ENCODE measurements at places on chromosomes 12 and 14.

DNA sequence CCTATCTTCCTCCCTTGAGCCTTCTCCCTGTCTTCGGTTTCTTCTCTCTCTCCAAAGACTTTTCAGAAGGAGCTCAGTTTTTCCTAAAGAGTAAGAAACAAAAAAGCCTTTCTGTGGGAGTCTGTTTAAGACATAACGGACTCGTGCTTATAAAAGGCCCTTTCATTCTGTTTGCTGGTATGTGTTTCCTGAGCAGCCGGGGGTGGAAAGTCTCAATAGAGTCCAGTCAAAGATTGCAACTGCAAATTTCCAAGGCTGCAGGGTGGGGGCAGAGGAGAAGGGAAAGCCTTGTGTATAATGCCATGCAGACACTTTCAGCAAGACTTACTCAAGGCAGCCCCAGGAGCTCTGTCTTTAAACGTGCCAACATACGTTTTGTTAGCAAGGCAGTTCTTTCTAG, 62.2 kb downstream of the GNG2 start:
- DNase-seq, result no peak

- DNase-seq, result no peak
Measured at GRCh38 chr14:49880267-49881064, 12.4 kb upstream of the ARF6 start.

DNA sequence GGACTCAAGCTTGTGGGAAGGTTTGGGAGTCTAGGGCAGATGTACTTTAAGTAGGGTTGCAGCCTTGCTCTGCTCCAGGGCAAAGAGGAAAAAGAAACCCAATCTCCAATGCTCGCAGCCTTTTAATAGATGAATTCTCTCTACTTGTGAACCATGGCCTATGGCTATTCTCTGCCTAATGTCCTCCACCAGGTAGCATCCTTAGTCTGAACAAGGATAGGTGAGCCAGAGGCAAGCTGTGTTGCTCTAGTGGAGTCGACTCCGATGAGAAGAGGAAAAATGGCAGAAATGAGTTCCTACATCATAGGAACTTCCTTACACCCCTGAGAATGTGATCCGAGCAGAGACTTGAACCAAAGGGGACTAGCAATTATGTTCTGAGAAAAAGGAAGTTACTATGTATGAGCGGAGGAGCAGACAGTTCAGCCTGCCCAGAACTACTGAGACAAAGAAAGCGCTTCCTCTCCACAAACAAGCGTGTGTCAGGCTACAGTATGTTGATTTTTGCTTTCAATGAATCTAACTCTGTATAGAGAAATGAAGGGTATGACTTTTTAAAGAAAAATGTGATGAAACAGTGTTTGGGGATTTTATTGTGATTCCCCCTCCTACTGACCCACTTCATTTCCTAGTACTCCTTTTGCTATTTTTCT, 153.6 kb upstream of the ARID2 start:
- DNase-seq, result no peak

GRCh38 chr14:69543341-69544115, 31.1 kb downstream of the CCDC177 start:
- no peak for DNase-seq

- DNase-seq, result no peak
Measured at GRCh38 chr14:39863441-39863840, 431.2 kb upstream of the FBXO33 start.

GRCh38 chr12:32545413-32545980, 133.6 kb upstream of the DNM1L start:
- DNase-seq, result no peak

DNA sequence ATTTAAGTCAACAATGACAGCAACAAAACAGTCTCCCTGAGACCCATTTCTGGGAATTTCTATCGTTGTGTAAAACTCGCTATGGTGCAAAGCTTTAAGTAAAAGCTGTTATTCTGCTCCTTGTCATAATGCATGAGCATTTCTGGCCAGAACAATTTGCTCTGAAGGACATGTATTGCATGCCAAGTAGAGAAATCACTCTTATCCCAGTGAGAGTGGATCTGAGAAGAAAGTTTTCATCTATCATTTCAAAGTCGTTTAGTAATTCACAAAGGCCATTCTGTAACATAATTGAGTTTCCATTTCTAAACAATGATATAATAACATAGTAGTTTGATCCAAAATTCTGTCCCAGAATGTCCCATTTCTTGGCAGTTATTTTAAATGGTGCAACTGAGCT, 86.6 kb downstream of the TBC1D30 start:
- no peak for DNase-seq

DNA sequence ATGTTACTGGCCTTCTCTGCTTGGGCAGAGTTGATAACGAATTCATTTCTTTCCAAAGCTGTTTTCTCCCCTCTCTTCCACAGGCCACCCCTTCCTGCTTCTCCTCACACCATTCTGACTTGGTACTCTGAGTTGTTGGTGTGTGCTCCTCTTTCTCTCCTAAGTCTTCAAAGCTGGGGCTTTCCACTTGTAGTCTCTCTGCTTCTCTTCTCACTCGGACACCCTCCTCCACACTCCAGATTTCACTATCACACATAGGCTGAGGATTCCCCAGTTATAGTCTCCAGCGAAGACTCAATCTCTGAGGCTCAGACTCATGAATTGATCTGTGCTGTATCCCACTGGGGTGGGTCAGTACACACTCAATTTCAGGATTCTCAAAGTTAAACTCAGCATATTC, 201.0 kb downstream of the SSPN start:
- DNase-seq, result no peak

GRCh38 chr14:84493779-84494178, 1036.2 kb upstream of the FLRT2 start:
- no peak for DNase-seq

DNA sequence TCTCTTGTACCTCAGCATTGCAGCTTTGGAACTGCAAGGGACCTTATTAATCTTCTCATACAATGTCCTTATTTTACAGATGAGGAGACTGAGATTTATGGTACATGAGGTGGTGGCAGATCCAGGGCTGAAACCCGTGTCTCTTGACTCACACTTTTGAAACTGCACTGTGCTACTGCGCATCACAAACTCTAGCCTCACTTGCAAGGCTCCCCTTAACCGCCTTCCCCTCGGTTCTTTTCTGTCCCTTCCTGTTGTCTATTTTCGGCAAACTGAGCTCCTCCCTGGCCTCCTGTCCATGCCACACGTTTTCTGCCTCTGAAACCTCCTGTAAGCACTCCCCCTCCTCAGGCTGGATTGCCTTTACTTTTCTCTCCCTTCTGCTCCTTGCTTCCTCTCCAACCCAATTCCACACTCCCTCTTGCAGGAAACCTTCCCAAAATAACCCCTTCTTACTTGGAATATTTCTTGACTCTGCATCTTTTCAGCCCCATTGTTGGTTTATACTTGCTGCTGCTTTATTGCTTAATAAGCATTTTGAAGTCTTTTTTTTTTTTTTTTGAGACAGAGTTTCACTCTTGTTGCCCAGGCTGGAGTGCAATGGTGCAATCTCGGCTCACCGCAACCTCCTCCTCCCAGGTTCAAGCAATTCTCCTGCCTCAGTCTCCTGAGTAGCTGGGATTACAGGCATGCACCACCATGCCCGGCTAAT, 72.4 kb upstream of the CISTR start:
- DNase-seq, result no peak

DNA sequence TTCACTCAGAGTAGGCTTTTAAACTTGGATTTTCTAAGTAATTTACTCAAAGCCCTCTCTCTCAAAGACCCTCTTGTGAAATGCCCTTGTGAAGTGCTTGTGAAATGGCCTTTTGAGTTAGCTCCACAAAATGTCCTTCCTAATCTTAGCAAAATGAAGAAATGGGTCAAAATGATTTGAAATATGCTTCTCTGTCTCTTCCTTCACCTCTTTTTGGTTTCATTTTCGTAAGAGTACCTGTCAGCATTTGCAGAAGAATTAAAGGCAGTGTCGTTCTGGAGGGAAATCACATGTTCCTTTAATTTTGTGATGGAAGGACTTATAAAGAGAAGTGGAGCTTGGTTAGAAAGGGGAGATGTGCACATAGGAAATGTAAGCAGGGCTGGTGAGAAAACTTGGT, 93.7 kb downstream of the HMGA2 start:
- no peak for DNase-seq

GRCh38 chr14:68244262-68244980, 424.8 kb downstream of the RAD51B start:
- no peak for DNase-seq

DNA sequence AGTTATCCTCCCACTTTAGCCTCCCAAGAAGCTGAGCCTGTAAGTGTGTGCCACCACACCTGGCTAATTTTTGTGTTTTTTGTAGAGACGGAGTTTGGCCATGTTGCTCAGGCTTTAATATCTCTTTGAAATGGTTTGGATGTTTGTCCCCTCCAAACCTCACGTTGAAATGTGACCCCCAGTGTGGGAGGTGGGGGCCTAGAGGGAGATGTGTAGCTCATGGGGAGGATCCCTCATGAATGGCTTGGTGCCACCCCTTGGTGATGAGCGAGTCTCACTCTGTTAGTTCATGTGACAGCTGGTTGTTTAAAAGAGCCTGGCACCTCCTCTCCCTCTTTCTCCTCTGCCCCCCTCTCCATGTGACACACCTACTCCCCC, 23.6 kb upstream of the TTC7B start:
- no peak for DNase-seq

GRCh38 chr14:20328705-20329104, 4.4 kb downstream of the CCNB1IP1 start:
- DNase-seq, result no peak

DNA sequence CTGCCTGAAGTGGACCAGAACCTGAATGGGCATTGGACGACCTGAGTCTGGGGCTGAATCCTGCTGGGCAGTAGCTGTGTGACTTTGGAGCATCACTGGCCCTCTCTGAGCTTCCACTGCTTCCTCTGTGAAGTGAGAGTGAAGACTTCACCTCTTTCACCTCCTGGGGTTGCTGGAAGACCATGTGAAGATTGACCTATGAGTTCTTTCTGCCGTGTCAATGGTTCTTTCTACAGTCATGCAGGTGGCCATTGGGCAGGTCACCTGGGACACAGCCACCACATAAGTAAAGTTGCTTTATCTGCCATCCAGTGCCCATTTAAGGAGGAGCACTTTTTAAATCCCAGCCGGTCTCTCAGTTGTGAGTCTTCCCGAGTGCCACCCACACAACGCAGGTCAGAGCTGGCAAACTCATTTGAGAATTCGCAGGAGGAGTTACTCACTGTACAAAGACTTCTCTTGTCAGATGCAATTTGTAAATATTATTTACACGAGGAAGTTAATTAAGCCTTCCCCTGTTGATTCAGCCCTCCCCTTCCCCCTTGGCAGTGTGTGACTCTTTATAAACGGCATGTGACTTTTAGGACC, 74.8 kb upstream of the TCL1B start:
- no peak for DNase-seq

GRCh38 chr12:57519796-57520052, 590 bp downstream of the DDIT3 start:
- DNase-seq, result peak; percentile 16

DNA sequence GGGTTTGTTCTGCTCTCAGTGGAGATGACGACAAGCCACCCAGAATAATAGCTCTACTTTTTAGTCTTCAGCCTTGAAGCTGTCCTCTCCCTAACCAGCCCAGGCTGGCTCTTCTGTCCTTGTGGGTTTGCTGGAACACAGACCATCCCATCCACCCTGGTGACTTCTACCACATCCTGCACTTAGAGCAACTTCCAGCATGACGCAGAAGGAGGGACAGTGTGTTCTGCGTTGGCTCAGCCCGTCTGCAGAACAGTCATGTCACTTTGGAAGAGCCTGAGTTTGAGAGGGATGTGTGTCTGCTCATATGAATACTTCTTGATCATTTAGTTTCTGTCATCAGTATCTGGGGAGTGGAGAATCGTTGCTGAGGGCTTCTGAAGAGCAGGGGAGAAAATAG, 198.0 kb downstream of the CACNA1C start:
- no peak for DNase-seq

GRCh38 chr12:111447571-111448265, 42.0 kb downstream of the SH2B3 start:
- DNase-seq, result no peak

- no peak for DNase-seq
Measured at GRCh38 chr12:68428211-68428610, 96.0 kb upstream of the MDM1 start.

- DNase-seq, result peak; percentile 34
Measured at GRCh38 chr12:53499266-53500141, at the start of gene MAP3K12. Gene MAP3K12, minus strand, starts transcription at chr12:53499458. Its CDS starts 12,067 bp downstream, at chr12:53487391.
